WERI-Rb-1 (cell line): ENCODE measurements at places on chromosomes 1 and 21.

DNA sequence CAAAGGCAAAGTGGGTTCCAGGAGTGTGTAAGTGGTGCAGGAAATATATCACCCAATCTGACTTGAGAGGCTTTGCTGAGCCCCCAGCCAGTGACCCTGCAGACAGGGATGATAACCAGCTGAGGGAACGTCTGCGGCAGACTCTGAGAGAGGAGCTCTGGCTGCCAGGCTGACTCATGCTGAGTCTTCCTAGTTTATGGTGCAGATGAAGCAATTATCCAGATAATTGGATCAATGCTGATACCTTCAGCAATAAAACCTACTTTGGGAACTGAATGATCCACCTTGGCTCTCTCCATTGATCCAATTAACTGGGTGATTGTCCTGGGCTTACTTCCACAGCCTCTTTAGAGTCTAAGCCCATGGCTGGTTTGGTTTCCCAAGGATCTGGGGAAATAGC lies 7.3 kb downstream of the C8B start:
- peak; percentile 60 for DNase-seq

DNA sequence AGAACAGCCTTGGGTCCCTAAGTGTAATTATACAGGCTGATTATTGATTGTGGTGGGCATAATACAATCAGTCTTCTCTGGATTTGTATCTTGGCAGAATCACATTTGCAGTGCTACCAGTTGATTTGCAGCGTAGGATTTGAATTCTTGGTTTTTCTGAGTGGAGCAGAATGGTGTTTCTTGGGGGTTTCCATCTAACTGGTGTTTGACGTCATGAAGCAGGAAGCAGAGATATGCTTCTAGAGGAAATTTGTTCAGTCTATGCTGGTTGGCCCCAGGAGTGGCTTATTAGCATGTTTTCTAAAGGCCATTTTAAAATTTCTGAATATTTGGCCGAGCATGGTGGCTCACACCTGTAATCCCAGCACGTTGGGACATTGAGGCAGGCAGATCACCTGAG lies 3.4 kb downstream of the CTTNBP2NL start:
- DNase-seq, result no peak

GRCh38 chr1:76480827-76481226 lies 386.5 kb upstream of the ST6GALNAC5 start:
- no peak for DNase-seq

- no peak for DNase-seq
Observed at GRCh38 chr1:162676750-162677149, 44.5 kb downstream of the DDR2 start.

DNA sequence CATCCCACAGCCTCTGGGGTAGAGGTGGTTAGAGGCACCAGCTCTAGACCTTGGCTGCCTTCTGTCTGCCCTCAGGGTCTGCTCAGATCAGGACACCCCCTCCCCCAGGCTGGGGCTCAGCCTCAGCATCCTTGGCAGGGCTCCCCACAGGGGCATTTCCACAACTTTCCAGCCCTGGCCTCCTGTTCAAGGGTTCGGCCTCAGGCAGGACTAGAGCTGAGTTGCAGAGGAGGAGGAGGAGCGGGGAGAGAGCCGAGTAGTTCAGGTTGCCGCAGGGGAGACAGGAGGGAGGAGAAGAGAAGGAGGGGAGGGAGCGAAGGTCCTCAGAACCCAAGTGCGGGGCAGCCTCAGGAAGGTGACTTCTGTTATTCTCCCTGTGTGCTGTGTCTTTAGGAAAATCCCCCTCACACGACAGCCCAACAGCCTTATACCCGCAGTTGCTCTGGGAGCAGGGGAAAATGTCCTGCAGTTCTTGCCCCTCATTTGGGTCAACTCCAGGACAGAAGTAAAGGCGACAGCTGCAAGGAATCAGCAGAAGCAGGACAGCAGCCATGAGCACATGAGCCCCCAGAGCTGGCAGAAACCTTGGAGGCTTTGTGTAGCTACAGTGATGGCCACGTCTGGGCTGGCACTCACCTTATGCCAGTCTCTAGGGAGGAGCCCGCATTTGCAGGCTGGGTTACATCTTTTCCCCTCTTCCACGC lies 46.5 kb upstream of the TENT5B start:
- no peak for DNase-seq

GRCh38 chr1:5915587-5916571 lies 76.3 kb downstream of the NPHP4 start:
- no peak for DNase-seq

- DNase-seq, result no peak
Observed at GRCh38 chr1:116991171-116991845, 10.3 kb upstream of the CD101 start.

GRCh38 chr1:68145418-68146126 lies 86.8 kb downstream of the WLS start:
- no peak for DNase-seq

DNA sequence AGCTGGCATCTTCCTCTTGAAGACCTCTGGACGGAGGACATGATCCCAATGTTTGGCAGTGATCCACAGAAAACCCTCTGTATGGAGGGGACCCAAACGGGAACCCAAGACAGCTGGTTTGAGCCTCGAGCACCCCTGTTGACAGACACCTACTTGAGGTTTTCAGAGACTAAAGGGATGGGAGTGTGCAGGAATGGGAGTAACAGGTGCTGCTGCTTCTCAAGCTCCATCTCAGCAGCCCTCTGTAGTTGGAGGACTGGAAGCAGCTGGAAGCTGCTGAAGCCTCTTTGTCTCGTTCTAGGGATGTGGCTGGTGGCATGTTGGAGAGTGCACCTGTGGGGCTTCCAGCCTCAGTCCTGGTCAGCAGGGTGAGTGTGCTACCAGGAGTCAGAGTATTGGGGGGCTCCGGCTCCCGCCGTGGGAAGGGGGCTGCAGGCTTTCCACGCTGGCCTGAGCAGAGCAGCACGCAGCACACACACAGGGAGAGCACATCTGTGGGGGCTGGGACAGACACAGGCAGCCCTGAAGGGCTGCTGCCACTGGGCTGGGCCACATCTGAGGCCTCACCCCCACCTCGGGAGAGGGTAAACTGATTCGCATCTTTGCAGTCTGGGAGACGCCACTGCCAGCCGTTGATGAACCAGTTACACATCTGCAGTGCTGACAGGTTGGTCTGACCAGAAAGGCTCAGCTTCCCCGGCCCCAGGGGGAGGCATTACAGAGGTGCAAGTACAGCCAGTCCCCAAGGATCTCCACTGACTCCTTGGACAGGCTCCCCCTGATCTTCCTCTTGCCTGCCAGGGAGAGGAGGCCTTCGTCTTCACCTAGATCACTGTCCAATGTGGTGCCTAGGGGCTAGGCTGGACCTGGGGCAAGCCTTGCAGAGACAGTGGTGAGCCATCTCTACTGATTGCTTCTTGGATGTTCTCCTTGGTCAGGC lies 56.6 kb downstream of the ADSS2 start:
- no peak for DNase-seq

DNA sequence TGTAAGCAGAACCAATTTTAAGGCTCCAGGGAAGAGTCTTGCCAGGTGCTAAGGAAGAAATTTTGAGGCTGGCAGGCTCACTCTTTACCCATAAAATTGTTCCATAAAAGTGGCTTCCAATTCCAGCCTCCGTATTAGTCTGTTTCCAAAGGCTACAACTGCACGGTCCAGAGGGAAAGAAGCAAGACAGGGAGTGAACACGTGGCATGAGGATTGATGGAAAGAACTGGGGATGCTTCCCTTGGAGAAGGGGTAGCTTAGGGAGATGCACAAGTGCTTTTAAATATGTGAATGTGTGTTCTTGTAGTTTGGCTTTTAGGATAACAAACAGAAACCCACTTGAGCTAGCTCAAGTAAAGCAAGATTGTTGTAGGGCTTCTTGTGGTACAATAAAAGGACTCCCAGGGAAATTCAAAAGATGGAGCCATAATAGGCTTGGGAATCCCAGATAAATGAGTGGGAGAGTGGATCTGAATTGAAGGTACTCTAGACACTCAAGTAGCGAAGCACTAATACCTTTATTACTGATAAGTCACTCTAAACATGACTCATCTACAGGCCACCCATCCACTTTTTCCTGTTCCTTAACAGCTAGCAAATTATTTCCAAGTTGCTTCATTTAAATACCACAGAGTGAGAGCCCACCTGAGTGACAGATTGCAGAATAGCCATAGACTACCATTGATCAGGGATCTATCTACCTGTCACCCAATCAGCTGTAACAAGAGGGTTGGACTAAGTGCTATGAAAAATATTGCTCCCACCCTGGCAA lies 34.8 kb upstream of the NPL start:
- no peak for DNase-seq

- no peak for DNase-seq
Observed at GRCh38 chr1:177116941-177117340, 47.6 kb downstream of the ASTN1 start.

DNA sequence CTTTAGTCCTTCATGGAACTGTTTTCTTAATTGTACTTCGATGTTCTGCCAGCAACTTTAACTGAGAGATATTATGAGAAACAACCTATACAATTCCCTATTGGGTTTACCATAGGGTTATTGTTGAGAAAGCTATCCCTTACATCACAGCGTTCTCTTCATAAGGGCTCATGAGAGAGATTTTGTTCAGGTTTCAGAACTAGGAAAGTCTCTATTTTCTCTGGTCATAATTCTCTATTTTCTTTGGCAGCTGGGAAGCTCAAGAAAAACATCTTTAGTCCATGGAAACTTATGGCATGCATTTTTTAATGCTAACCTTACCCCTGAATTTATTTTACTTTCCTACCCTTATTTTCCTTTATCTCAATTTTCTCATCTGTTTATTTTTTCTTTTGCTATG lies 38.2 kb downstream of the NMNAT2 start:
- DNase-seq, result no peak

GRCh38 chr1:36359383-36359782 lies 26.3 kb downstream of the STK40 start:
- DNase-seq, result no peak

DNA sequence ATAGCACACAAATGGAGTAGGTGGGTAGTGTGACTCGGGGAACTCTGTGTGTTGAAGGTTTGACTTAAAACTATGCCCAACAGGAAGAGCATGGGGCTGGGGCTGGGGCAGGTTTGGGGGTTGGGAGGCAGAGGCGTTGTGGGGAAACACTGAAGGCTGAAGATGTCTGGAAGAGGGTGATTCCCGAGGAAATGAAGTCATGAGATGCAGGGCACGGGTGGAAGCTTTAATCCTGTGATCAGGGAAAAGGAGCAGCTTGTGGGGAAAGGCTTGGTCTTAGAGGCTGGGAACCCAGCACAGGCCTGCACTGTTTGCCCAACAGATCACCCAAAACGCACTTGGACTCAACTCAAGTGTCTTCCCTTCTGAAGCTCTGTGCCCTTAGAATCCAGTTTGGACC lies 26.6 kb upstream of the CTBS start:
- no peak for DNase-seq

DNA sequence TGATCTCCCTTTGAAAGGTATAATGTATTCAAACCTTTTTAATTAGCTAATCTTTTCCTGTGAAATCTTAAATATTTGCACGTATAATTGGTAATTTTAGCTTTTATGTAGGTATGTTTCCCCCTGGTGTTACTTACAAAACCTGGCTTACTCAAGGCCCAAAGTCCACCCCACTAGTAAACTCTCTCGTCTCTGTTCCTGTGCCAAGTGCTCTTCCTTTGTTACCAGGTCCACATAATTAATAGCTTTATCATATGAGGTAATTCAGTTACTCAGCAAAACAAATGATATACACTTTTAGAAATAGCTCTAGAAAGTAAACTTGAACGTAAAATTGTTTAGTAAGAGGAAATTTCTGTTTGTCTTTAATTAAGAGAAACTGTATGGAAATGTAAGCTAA lies 36.7 kb downstream of the NFIA start:
- DNase-seq, result no peak

GRCh38 chr21:17731554-17731953 lies 87.6 kb downstream of the C21orf91 start:
- DNase-seq, result no peak

GRCh38 chr1:12495725-12496124 lies 122.3 kb downstream of the DHRS3 start:
- no peak for DNase-seq

- no peak for DNase-seq
Observed at GRCh38 chr21:39033878-39034589, 149.2 kb downstream of the PSMG1 start.

- DNase-seq, result peak; percentile 72
Observed at GRCh38 chr1:15304708-15305467, 57.9 kb downstream of the FHAD1 start.

GRCh38 chr1:104761961-104762570 lies 1012.4 kb downstream of the AMY1C start:
- peak; percentile 21 for DNase-seq

- no peak for DNase-seq
Observed at GRCh38 chr1:93992954-93993353, 83.7 kb upstream of the GCLM start.

- DNase-seq, result no peak
Observed at GRCh38 chr1:170313306-170313705, 167.5 kb downstream of the NTMT2 start.

DNA sequence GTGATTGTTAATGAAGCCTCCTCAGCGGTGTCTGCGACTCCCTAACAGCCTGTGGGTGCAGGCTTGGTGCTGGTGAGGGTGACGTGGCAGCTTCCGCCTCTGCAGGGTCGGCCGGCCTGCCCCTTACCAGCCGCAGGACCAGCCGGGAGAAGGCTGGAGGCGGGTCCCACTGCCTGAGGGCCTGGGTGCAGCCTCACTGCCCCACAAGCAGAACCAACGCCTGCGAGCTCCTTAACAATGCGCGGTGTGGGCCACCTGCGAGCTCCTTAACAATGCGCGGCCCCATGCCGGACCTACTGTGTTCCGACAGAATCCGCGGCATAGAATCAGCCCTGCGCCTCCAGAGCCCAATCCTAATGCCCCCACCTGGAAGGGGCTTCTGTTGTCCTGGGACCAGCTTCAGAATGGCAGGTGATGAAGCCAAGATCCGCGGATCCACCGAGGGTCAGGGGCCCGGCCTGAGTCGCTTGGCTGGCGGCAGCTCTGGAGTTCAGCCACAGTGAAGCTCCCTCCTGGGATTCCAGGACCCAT lies 54.4 kb upstream of the AJAP1 start:
- DNase-seq, result no peak

GRCh38 chr1:67051196-67051595 lies 2.8 kb downstream of the SLC35D1 start:
- DNase-seq, result no peak

DNA sequence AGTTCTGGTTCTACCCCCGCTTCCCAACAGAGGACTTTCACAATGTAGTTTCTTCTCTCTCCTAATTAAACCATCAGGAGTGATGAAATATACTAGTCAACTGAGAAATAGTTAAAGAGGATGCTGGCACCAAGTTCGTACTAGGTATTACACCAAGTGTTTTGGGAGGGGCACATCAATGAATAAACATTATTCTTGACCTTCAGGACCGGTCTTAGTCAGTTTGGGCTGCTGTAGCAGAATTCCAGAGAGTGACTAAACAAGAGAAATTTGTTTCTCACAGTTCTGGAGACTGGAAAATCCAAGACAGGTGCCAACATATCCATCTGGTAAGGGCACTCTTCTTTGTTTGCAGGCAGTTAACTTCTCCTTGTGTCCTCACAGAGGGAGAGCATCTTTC lies 103.8 kb downstream of the SPATA17 start:
- no peak for DNase-seq

- DNase-seq, result peak; percentile 23
Observed at GRCh38 chr1:163844459-163844858, 522.7 kb downstream of the NUF2 start.
